ENCODE measurements at places on chromosomes 4 and X.

DNA sequence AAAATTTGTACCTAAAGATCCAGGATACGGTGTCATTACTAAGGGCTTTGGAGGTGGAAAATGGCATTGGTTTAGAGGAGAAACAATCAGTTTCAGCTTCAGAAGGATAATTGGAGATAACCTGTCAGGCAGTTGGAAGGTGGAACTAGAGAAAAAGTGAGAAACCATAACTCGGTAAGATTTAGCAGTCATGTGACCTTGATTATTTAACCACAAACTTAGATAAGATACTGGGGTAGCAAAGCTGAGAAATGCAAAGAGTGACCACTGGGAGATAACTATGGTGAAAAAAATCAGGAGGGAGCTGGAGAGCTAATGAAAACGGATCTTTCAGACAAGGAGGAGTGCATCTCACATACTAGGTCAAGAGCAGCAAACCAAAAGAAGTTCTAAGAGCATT, 58.3 kb upstream of the SMARCA5 start:
- no peak for DNase-seq

- no peak for DNase-seq
Observed at GRCh38 chrX:17549107-17549651, 174.2 kb downstream of the NHS start.

GRCh38 chrX:21799767-21800166, 39.6 kb upstream of the MBTPS2 start:
- no peak for DNase-seq

DNA sequence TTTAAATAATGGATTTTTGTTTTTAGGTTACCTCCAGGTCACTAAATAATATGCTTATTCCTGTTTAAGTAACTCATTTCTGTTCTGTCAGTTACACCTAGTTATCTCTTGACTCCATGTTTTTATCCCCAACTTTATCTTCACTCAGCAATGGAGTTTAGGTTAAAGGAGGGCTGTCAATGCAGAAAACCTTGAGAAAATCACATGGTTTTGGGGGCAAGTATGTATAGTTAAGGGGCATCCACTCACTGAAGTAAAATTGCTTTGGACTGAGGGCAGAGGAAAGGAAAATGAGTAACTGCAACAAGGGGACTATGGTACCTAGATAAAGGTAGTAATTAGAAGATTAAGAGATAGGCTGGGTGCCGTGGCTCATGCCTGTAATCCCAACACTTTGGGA, 87.1 kb downstream of the UBE2K start:
- DNase-seq, result no peak

DNA sequence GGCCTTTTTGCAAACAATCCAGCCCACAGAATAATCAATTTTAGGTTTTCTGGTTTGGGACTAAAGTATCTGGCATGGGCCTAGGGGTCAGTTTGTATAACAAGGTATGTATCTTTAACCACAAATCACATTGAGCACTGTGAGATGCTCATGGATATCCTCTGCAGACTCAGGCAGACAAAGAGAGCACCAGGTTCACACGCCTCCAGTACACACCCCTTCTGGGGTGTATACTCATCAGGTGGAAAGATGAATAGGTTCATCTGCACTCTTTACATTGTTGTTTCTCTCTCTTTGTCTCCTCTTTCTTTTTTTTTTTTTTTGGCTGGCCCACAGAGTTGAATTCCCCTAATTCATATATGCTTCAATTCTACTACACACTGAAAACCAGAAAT, 21.1 kb downstream of the TEC start:
- no peak for DNase-seq

- peak; percentile 54 for DNase-seq
Observed at GRCh38 chr4:186651624-186652023, 72.0 kb downstream of the FAT1 start.

DNA sequence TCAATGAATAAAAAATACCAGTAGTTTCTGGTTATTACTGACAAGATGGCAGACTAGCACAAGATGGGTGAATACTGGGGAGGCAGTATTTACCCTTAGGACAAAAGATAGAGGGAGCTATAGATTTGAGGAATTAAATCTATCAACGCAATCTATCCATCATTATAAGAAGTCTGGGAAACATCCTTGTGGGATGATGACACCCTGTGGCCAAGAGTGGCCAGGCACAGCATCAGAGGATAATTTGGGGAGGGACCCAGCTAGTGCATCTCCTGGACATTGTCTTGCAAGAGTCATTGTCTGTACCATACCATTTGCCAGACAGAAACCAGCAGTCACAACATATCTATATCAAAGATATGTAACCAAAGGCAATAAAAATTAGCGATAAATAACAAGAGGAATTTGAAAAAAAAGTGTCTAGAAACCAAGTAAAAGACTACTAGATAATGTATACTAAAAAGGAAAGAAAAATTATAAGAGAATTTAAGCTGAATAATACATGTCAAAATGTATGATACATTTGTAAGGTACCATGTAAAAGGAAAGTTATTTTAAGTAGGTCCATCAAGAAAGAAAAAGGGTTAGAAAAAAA, 22.9 kb downstream of the KCTD8 start:
- no peak for DNase-seq

GRCh38 chr4:75142382-75142781, 209.5 kb downstream of the PARM1 start:
- no peak for DNase-seq

- no peak for DNase-seq
Observed at GRCh38 chrX:150198776-150199175, 164.3 kb upstream of the MAMLD1 start.

GRCh38 chrX:8341814-8342590, 122.6 kb upstream of the VCX3B start:
- no peak for DNase-seq

DNA sequence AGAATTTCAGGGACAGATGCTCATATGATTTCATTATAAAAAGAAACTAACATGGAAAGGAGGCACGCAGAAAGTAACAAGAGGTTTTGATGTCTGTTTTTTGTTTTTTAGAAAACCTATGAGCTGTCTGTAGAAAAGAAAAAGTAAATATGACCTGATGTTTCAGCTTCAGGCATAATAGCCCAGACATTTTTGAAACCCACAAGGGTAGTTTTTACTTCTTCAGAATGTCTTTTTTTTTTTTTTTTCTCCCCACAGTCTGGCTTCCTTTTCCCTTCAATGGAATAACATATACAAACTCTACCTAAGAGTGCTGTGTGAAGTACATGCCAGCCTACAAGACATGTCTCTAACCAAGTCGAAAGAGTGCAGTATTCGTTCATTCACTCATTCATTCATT, 18.3 kb upstream of the STX18 start:
- no peak for DNase-seq

- DNase-seq, result no peak
Observed at GRCh38 chrX:153828308-153828707, 2.0 kb downstream of the PDZD4 start.

DNA sequence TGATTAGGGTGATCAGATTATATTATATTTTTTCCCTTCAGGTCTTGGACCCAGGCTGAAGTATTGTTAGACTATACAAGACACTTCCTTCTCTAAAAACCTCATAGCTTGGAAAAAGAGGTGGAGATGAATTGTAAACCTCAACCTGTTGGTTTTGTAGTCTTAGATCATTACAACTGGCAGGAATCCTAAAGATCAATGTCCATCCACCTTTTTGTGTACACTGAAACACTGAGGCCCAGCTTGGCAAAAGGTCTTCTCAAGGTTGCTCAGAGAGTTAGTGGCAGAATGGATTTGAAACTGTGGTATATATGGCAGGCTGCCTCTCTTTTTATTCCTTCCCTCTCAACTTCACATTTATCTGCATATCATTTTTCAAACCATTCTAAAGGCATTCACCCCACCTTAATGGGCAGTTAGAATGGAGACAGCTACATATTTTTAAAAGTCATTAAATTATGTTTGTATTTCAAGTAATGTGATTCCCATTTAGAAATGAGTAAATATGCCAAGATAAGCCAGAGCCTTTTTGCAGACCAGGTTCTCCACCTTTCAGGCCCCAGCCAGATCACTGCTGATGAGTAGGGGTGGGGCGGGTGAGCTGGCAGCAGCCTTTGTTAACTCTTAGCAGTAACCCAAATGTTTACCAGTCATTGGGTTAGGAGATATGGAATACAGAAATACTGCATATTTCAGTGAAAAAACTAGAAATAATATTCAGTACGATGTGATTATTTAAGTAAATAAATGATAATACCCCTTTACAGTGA, 243.2 kb upstream of the F9 start:
- no peak for DNase-seq

DNA sequence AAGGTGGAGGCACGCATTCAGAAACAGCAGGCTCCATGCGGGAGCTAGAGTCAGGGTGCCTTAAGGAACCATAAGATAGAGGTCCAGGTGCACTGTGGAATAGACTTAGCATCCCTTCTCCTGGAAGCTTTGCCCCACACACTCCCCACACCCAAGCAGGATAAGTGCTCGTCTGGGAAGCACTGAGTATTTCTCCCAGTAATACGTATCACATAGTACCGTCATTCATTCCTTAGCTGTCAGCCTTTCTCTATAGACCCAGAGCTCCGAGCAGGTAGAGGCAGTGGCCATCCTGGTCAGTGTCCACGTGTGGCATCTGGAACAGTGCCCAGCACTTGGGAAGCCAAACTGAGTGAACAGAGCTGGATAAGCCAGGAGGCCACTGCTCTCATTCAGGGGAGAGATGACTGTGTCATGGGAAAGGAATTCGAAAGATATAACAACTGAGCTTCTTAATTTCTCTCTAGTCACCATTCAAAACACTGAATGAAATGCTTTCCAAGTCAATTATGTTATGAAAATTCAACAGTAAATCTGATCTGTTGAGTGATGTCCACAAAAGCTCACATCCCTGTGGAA, 9.9 kb downstream of the APBB2 start:
- DNase-seq, result no peak

- no peak for DNase-seq
Observed at GRCh38 chrX:150773634-150774033, 80.4 kb downstream of the MTMR1 start.

GRCh38 chr4:15690020-15690809, 8.6 kb downstream of the FAM200B start:
- no peak for DNase-seq

DNA sequence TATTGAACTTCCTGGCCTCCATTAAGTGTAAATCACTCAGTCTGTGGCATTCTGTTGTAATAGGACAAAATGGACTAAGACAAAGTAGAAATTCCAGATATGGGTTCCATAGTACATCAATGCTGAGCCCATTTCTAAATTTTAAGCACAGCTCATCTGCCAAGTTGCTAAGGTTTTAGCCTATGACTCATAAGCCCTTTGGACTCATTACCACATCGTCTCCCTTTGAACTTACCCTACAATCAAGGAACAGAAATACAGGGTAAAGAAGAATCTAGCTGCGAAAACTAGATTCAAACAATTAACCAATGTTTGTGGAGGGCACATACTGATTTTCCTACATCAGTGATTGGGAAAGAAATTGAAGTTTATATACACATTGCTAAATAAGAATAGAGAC, 31.8 kb downstream of the NAA11 start:
- DNase-seq, result no peak

DNA sequence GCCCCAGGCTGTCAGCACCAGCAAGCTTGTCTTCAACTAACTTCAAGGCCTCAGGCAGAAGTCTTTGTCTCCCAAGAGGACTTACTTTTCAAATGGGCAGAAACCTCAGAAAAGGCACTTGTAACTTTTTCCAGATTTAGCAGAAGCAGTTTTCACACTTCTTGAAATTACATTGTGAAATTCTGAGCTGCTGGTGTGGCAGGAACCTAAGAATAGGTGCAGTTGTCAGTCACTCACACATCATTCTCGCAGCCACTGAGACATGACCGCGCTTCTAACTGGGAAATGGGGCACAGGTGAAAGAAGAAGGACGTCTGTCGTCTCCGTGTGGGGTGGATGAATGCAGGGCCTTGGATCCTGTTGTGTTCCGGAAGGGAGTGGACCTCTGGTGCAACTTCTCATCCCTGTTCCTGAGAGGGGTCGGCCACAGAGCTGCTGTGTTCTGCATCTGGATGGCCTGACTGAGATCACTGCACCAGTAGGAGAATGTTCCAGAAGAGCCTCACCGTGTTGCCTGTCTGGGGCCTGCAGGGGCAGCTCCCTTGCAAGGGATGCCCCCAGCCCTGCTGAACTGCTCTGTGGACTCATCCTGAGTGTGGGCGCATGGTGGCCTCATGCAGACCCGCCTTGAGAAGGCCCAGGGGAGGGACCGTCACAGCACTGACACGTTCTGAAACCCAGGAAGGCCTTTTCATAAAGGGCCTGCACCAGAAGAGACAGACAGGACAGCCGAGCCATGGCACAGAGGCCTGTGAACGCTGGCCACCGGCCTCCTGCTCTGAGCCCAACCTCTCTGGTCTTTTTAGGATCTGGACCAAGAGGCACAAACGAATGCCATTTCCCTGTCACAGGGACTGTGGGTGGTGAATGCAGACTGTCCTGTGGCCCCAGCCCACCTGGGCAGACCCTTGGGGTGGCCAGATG, 18.7 kb downstream of the NAT8L start:
- DNase-seq, result no peak

- no peak for DNase-seq
Observed at GRCh38 chr4:155772459-155773195, 13.8 kb downstream of the GUCY1B1 start.

GRCh38 chrX:68865300-68865699, 36.5 kb downstream of the EFNB1 start:
- no peak for DNase-seq

DNA sequence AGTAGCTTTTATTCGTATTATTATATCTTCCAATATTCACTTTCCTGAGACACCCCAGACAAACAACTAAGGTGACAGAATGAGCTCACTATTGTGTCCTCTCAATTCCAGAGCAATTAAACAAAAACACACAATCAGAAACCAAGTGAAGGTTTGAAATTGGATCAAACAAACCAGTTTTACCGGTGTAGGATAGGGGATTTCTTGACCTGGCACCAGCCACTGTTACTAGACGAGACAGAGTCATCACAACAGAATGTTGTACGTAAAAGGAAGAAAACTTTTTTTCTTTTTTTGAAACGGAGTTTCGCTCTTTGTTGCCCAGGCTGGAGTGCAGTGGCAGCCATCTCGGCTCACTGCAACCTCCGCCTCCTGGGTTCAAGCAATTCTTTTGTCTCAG, 43.7 kb downstream of the LDOC1 start:
- DNase-seq, result no peak

GRCh38 chrX:109714340-109714958, 18.6 kb downstream of the ACSL4 start:
- no peak for DNase-seq

DNA sequence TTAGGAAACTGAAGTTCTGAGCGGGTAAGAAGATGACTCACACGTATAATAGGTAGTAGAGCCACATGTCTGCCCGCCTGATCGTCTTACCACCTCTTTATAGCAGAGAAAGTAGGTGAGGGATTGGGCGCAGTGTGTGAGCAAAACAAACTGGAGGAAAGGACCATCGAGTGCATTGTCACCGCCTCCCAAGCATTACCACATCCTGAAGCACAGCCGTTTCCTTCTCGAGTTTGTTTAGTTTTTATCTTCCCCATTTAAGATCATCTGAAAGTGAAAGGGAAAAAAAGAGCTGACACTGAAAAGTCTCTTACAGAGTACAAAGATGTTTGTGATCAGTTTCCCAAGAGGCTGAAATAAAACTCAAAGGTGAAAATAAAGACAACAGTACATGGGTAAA, 14.8 kb downstream of the PDK3 start:
- no peak for DNase-seq

All from NCI-H2081 treated with DMSO at 0.1 percent for 48 hours (cell line).